ENCODE measurements at places on chromosomes 3 and 15. TPM values are rescaled to one million over a fixed set of nuclear protein-coding genes. Genes with fewer than 3 reads are reported as not detected.

GCSAM gene
- total RNA-seq: not detected

DNA sequence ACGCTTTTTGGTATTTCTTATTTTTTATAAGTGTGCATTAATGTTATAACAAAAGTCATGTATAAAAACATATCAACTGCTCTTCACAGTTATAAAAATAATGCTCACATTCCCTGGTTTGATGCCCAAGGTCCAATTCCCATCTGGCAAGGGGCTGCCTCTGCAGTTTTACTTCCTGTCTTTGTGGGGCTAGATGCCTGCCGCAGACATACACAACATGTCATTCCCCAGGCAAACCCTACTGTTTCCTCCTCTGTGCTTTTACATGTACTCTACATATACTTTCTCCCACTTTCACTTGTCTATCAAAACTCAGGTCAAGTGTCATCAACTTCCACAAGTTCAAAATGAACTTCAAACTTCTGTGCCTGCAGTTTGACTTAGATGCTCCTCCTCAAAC is 60.5 kb upstream of the ETV5 start:
- DNase-seq: no peak

- no peak for DNase-seq
Observed at GRCh38 chr3:52881871-52882270, 15.5 kb downstream of the STIMATE start.

XCR1 gene
- total RNA-seq: not detected

GRCh38 chr3:41115069-41115468 is 84.2 kb upstream of the CTNNB1 start:
- no peak for DNase-seq

GRCh38 chr15:30973379-30973778 is 18.0 kb downstream of the MTMR10 start:
- no peak for DNase-seq

DNA sequence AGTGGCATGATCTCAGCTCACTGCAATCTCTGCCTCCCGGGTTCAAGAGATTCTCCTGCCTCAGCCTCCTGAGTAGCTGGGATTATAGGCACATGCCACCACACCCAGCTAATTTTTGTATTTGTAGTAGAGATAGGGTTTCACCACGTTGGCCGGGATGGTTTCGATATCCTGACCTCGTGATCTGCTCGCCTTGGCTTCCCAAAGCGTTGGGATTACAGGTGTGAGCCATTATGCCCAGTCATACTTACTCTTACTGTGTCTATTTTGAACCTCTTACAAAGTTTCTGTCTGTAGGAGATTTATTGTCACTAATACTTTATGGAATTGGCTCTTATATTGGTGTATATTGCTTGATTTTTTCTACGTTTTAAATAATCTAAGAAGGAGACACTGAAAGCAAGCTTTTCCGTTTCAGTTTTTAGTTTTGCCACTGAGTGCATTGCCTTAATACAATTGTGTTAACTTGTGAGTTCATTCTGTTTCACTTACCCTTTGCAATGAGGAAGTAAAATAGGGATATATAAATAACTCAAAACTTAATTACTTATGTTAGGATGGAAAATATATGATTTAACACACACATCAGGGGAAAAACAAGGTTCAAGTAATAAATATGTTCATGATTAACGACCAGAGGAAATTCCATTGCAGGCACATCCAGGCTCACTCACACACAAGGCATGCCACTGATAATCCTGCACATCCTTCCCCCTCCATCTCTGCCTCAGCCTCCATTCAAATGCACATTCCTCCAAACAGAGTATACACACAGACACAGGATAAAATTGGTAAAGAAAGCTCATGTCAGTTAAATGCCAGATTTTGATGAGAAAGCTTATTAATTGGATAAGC is 279.3 kb upstream of the RASGRP1 start:
- peak; percentile 83 for DNase-seq

GOLGA8T gene
- total RNA-seq: under 0.01 TPM

DNA sequence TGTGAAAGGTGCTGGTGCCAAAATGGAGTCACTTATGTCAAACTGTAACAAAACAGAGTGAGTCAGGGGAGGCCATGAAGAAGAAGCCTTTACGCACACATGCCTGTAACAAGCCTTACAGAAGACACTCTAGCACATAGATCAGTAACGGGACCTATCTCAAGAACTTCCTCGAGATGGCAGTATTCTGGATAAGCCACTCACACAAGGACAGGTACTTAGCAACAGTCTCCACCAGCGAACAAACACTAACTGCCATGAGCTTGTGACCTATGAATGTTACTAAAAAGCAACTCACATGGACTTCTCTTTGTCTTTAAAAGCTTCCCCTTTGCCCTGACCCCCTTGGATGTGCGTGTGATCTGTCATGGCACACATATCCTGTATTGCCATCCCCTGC is 235.1 kb downstream of the CD47 start:
- peak; percentile 32 for DNase-seq
